ENCODE measurements at places on chromosomes 2 and 18. TPM values are rescaled to one million over a fixed set of nuclear protein-coding genes. Genes with fewer than 3 reads are reported as not detected.

GRCh38 chr2:70514612-70515055 is 39.0 kb downstream of the TGFA start:
- peak; percentile 78 for DNase-seq

DNA sequence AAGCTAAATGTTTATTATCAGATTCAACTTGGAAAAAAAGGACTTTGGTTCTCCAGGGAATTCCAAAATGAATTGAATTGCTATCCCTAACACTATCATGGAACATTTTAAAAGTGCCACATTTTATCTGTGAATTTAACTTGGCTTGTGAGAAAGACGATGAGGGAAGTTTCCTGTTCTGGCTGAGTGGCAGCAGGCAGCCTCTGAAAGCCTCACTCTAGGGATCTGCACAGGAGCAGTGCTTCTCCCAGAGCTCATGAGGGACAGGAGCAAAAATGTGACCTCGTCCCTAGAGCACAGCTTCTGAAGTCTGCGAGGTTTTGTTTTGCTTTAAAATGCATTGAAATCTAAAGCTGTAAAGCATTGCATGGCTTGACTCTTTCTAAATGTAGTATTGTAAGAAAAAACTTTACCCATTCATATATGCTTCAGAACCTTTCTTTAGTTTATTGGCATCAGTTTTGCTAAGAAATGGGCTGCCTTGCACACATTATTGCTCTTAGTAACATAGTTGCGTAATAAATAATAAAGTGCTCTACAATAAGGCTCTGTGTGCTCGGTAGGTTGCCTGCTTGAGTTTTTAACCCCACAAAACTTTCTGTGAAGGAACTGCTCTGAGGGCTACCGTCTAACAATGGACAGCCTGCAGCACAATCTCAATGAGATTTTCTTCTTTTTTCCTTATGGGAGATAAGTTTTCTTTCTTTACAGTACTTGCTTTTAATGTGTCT is 136.2 kb upstream of the CDCA7 start:
- DNase-seq, result no peak

Gene CLASP1
- 66.3 TPM for total RNA-seq

DNA sequence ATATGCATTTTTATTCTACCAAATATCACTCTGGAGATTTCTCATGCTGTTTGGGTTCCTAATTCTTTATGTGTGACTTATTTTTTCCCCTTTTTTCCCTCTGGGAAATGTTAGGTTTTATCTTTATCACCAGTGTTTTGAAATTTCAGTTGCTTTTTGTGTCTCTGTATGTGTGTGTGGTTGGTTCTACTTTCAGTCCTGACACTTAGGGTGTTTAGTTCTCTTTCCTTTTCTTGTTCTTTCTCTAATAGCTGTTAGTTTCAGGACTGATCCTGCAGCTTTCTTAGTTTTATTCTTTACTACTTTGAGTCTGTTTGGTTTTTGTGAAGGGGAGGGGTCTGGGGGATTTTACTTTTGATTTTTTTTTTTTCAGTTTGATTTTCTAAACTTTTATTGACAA is 23.1 kb downstream of the PPM1B start:
- no peak for DNase-seq

Gene HOXD8
- 2.2 TPM for total RNA-seq

Gene CYP26B1
- 53.3 TPM for total RNA-seq

GRCh38 chr18:74899554-74899953 is 301.9 kb downstream of the ZNF407 start:
- no peak for DNase-seq

Gene AMER3
- total RNA-seq, result not detected
